ENCODE measurements at places on chromosomes 6 and 20. TPM values are rescaled to one million over a fixed set of nuclear protein-coding genes. Genes with fewer than 3 reads are reported as not detected.

- no peaks in the 10 kb centered on the region for H3K27me3 ChIP-seq
- H3K4me1 ChIP-seq: peaks cover 14% of the 10 kb centered on the region
- H3K36me3 ChIP-seq: peaks cover 77% of the 10 kb centered on the region
- no peak for DNase-seq
- H3K4me3 ChIP-seq: no peak overlapping the region
These were observed 31.6 kb downstream of the AHI1 start for GRCh38 chr6:135465903-135466302.

- H3K4me3 ChIP-seq: no peak overlapping the region
- H3K36me3 ChIP-seq: no peaks in the 10 kb centered on the region
- peaks cover 3% of the 10 kb centered on the region for H3K4me1 ChIP-seq
- H3K27ac ChIP-seq: no peak overlapping the region
- DNase-seq: no peak
- H3K27me3 ChIP-seq: no peaks in the 10 kb centered on the region
These were observed 365.8 kb upstream of the HSF2 start for GRCh38 chr6:122033564-122034181.

GRCh38 chr6:845566-845965 lies 152.6 kb upstream of the EXOC2 start:
- no peaks in the 10 kb centered on the region for H3K36me3 ChIP-seq
- H3K27me3 ChIP-seq: peaks cover 2% of the 10 kb centered on the region
- H3K4me1 ChIP-seq: no peaks in the 10 kb centered on the region

GRCh38 chr6:167245591-167245990 lies 45.5 kb upstream of the UNC93A start:
- no peak overlapping the region for H3K4me3 ChIP-seq
- H3K27me3 ChIP-seq: no peaks in the 10 kb centered on the region
- no peaks in the 10 kb centered on the region for H3K4me1 ChIP-seq
- no peaks in the 10 kb centered on the region for H3K36me3 ChIP-seq
- H3K27ac ChIP-seq: no peak overlapping the region

DNA sequence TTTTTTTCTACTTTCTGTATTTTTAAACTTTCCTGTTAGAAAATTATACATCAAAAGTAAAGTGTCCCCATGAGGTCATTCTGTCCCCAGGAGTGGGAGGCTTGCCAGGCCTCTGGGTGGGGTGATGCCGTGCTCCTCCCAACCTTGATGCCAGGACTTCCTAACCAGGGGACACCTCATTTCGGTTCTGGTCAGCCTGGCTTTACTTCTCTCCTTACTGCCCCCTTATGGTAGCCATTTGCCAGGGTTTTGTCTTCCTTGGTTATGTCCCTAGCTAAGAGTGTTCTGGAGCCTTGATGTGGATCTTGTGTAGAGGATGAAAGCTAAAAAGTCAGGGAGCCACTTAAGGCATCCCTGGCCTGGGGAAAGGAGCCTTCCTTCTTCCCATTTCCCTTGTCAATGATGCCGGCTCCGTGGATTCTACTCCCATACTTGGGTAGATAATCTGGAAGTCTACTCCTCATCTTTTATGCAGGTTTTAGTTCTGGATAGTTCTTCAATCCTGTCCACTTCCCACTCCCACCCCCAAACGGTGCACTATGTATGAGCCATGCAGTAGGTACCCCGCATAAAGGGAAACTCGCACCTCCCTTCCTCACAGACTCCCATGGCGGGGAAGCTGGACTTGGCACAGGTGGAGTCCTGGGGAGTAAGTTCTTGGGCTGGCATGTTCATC lies 164.1 kb upstream of the SALL4 start:
- no peak overlapping the region for H3K27ac ChIP-seq
- peak; percentile 58 for DNase-seq
- no peak overlapping the region for H3K4me3 ChIP-seq
- H3K4me1 ChIP-seq: no peaks in the 10 kb centered on the region
- H3K36me3 ChIP-seq: no peaks in the 10 kb centered on the region
- H3K27me3 ChIP-seq: peaks cover 3% of the 10 kb centered on the region

- peak overlapping the region; percentile 87 for H3K4me3 ChIP-seq
- no peaks in the 10 kb centered on the region for H3K36me3 ChIP-seq
- H3K27ac ChIP-seq: no peak overlapping the region
- DNase-seq: no peak
These were observed 31.4 kb downstream of the COL11A2 start for GRCh38 chr6:33160728-33161344.

DNA sequence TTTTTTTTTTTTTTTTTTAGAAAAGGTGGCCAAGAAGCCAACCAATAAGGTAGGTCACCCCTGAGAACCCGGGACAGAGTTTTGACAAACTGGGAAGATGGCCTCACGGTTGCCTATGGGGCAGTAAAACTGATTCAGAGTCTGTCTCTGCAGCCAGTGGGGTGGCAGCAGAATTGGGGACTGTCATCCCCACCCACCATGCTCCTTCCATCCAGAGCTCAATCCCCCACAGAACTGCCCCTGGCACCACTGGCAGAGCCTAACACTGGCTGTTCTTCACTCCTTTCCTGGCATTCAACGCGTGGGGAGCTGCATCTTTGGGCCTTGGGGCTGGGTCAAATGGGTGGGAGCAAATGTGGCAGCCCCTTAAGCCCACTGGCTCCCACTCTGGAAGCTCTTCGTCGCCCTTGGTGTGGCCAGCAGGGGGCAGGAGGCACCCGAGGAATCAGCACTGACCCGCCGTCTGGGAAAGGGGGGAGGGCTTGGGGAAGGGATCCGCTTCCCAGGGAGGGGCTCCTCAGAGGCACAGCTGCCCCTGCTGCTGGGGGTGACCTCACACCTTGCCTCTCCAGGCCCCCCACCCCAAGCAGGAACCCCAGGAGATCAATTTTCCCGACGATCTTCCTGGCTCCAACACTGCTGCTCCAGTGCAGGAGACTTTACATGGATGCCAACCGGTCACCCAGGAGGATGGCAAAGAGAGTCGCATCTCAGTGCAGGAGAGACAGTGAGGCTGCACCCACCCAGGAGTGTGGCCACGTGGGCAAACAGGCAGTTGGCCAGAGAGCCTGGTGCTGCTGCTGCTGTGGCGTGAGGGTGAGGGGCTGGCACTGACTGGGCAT lies 10.4 kb downstream of the CD40 start:
- no peak for DNase-seq
- peaks cover 2% of the 10 kb centered on the region for H3K4me1 ChIP-seq
- no peaks in the 10 kb centered on the region for H3K36me3 ChIP-seq

GRCh38 chr6:25369433-25370177 lies 90.4 kb downstream of the CARMIL1 start:
- no peaks in the 10 kb centered on the region for H3K27me3 ChIP-seq
- peaks cover 2% of the 10 kb centered on the region for H3K36me3 ChIP-seq
- peaks cover 65% of the 10 kb centered on the region for H3K4me1 ChIP-seq

GRCh38 chr6:558089-558488 lies 98.8 kb downstream of the HUS1B start:
- H3K36me3 ChIP-seq: peaks cover 70% of the 10 kb centered on the region
- DNase-seq: peak; percentile 36
- peak overlapping the region; percentile 57 for H3K4me3 ChIP-seq
- peaks cover 35% of the 10 kb centered on the region for H3K4me1 ChIP-seq

GRCh38 chr6:108168090-108168463 lies 2.3 kb downstream of the NR2E1 start:
- no peak overlapping the region for H3K27ac ChIP-seq
- peaks cover 11% of the 10 kb centered on the region for H3K36me3 ChIP-seq
- peaks cover 18% of the 10 kb centered on the region for H3K4me1 ChIP-seq
- H3K27me3 ChIP-seq: peaks cover 91% of the 10 kb centered on the region

- H3K4me3 ChIP-seq: no peak overlapping the region
- H3K36me3 ChIP-seq: no peaks in the 10 kb centered on the region
- no peaks in the 10 kb centered on the region for H3K4me1 ChIP-seq
- no peak for DNase-seq
These were observed 881.8 kb upstream of the CITED2 start for GRCh38 chr6:140256248-140256647.

- H3K27ac ChIP-seq: no peak overlapping the region
- H3K36me3 ChIP-seq: no peaks in the 10 kb centered on the region
- no peak for DNase-seq
- no peak overlapping the region for H3K4me3 ChIP-seq
- peaks cover 12% of the 10 kb centered on the region for H3K27me3 ChIP-seq
- no peaks in the 10 kb centered on the region for H3K4me1 ChIP-seq
These were observed 59.9 kb upstream of the BHLHE23 start for GRCh38 chr20:63066506-63067265.

GRCh38 chr6:154991207-154991606 lies 3.9 kb upstream of the TIAM2 start:
- peaks cover 11% of the 10 kb centered on the region for H3K27me3 ChIP-seq
- H3K4me1 ChIP-seq: peaks cover 5% of the 10 kb centered on the region
- H3K36me3 ChIP-seq: no peaks in the 10 kb centered on the region
- no peak overlapping the region for H3K27ac ChIP-seq
- DNase-seq: no peak

GRCh38 chr6:67916399-67916798 lies 718.7 kb upstream of the ADGRB3 start:
- H3K4me1 ChIP-seq: no peaks in the 10 kb centered on the region
- no peaks in the 10 kb centered on the region for H3K36me3 ChIP-seq
- H3K27ac ChIP-seq: no peak overlapping the region
- DNase-seq: no peak
- no peak overlapping the region for H3K4me3 ChIP-seq
- H3K27me3 ChIP-seq: no peaks in the 10 kb centered on the region

DNA sequence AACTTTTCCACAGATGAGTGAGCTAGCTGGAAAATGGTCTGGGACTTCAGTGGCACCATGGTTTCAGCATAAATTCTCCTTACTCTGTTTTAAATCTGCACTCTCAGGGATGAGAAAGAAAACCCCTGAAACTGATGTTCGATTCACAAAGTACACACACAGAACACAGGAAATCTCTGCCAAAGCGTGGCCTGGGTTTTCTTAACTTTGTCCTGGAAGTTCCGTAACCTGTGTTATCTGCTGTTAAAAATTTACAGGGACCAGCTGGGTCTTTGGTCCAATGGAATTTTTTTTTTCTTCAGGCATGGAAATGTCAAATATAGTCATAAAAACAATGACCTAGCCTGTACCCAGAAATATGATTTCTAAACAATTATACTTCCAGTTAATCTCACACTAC lies 7.3 kb downstream of the SCML4 start:
- peaks cover 60% of the 10 kb centered on the region for H3K4me1 ChIP-seq
- H3K4me3 ChIP-seq: no peak overlapping the region
- DNase-seq: no peak
- no peak overlapping the region for H3K27ac ChIP-seq
- H3K27me3 ChIP-seq: no peaks in the 10 kb centered on the region

GRCh38 chr6:116050737-116051136 lies 10.0 kb downstream of the FRK start:
- peaks cover 8% of the 10 kb centered on the region for H3K27me3 ChIP-seq
- H3K27ac ChIP-seq: no peak overlapping the region
- H3K36me3 ChIP-seq: no peaks in the 10 kb centered on the region
- H3K4me1 ChIP-seq: no peaks in the 10 kb centered on the region
- no peak overlapping the region for H3K4me3 ChIP-seq

- peaks cover 10% of the 10 kb centered on the region for H3K36me3 ChIP-seq
- H3K27me3 ChIP-seq: no peaks in the 10 kb centered on the region
- H3K4me1 ChIP-seq: peaks cover 36% of the 10 kb centered on the region
- no peak overlapping the region for H3K27ac ChIP-seq
- no peak for DNase-seq
These were observed 1.8 kb downstream of the REV3L start for GRCh38 chr6:111480988-111481822.

- H3K4me3 ChIP-seq: no peak overlapping the region
- no peak overlapping the region for H3K27ac ChIP-seq
- no peak for DNase-seq
- no peaks in the 10 kb centered on the region for H3K27me3 ChIP-seq
- peaks cover 18% of the 10 kb centered on the region for H3K4me1 ChIP-seq
These were observed 31.8 kb downstream of the SAMD3 start for GRCh38 chr6:130190701-130191690.

DNA sequence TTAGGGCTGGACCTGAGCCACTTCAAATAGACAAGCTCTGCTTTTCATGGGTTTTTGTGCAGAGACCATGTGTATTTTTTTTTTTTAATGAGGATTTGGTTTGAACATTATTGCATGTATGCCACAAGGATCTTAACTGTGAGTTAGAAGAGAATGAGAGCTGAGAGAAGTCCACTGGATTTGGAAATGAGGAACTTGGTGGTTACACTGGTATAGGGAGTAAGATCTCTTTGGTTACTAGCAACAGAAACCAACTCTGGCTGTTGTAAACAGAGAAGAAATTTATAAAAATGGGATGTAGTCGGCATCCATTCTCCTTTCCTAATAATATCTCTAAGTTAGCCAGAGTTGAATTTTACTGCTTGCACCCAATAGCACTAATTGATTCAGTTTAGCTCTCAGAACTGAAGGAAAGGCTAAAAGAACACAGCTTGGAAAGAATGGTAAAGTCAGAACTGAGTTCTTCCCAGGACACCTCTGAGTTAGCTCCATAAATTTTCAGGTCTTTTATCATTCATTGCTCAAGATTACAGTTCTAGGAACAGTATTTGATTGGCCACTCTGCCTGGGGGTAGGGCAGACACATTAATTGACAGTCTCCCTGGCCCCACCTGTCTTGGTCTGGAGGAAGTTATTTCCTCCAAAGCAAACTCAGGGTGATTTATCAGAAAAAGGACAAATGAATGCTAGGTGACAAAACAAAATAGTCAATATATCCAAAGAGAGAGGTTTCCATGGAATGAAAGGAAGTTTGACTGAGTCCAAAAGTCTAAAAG lies 3.9 kb upstream of the WFDC2 start:
- DNase-seq: no peak
- no peaks in the 10 kb centered on the region for H3K36me3 ChIP-seq
- no peak overlapping the region for H3K4me3 ChIP-seq
- H3K4me1 ChIP-seq: no peaks in the 10 kb centered on the region
- no peak overlapping the region for H3K27ac ChIP-seq
- peaks cover 42% of the 10 kb centered on the region for H3K27me3 ChIP-seq

GRCh38 chr20:401682-402495 lies 6.2 kb upstream of the RBCK1 start:
- H3K4me1 ChIP-seq: peaks cover 30% of the 10 kb centered on the region
- H3K4me3 ChIP-seq: peak overlapping the region; percentile 45
- DNase-seq: no peak
- H3K36me3 ChIP-seq: peaks cover 16% of the 10 kb centered on the region

DNA sequence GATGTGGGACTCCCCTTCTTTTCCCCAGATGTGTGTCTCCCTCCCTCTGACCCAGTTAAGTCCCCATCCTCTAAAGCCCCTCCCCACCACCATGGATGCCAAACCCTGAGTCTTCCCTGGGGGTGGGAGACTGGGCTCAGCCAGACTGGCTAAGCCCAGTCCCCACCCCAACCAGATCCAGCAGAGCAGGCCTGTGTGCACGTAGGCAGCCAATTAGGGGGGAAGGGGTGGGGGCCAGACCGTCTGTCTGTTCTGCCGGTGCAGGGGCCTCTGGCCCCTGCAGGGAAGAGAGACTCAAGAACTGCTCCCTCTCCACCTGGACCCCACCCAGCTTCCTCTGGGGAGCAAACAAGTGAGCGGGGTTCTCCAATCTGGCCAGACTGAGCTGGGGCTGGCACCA lies 605 bp downstream of the COX4I2 start:
- no peak overlapping the region for H3K4me3 ChIP-seq
- DNase-seq: no peak
- H3K27ac ChIP-seq: no peak overlapping the region
- peaks cover 7% of the 10 kb centered on the region for H3K27me3 ChIP-seq
- H3K36me3 ChIP-seq: no peaks in the 10 kb centered on the region
- H3K4me1 ChIP-seq: peaks cover 7% of the 10 kb centered on the region

The PRKN gene
- total RNA-seq: not detected

The TMEM74B gene
- total RNA-seq: 1.9 TPM

The ZNF391 gene
- total RNA-seq: 0.92 TPM

The B3GALT4 gene
- total RNA-seq: 4.1 TPM

The TMC2 gene
- total RNA-seq: not detected

The EYS gene
- total RNA-seq: not detected

The ARID1B gene
- 67.5 TPM for total RNA-seq

The CAGE1 gene
- 0.31 TPM for total RNA-seq

The CTSA gene
- 48.7 TPM for total RNA-seq

The CCDC167 gene
- total RNA-seq: 59.1 TPM

The SUMO4 gene
- 10.1 TPM for total RNA-seq
